Activated CD4-positive, CD25-positive, alpha-beta regulatory T cell treated with anti-CD3 and anti-CD28 coated beads, Interleukin-2, amount 50 U/mL, for 72 hours (primary cell): ENCODE measurements at places on chromosomes 2 and 18.

- no peak for DNase-seq
Observed at GRCh38 chr18:74609535-74609934, 11.9 kb downstream of the ZNF407 start.

GRCh38 chr2:172588931-172589330, 33.0 kb downstream of the PDK1 start:
- DNase-seq = no peak

GRCh38 chr18:62925031-62925688, 209.8 kb downstream of the PHLPP1 start:
- no peak for DNase-seq

DNA sequence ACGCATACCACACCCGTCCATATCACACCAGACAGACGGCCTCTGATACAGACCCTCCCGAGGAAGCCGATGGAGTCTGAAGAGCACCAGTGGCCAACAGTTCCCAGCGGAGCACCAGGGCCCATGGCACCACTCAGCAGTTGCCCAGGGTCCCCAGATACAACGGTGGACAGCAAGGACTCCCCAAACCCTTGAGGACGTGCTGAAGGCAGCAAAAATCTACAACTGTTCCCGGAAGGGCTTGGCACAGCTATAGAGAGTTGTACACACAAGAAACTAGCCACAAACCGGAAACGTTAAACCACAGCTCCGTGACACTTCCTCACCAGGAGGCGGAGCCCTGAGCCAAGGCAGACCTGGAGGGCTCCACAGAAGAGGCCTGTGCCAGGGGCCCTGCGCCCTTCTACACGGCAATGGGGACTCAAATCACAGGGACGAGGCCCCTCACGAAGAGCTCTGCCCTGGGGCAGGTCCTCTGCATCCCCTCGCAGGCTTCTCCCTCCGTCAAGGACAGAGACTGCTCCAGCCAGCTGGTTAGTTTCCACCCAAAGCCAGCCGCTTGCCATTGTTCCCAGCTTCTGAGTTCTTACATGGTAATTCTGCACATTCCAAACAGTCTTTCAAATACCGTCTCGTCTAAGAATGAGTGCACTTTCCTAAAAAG, 133.4 kb downstream of the HDAC4 start:
- DNase-seq = peak; percentile 79

- no peak for DNase-seq
Observed at GRCh38 chr2:65660340-65660739, 227.9 kb upstream of the SPRED2 start.

- DNase-seq = no peak
Observed at GRCh38 chr2:213862407-213863076, 548.3 kb upstream of the VWC2L start.

DNA sequence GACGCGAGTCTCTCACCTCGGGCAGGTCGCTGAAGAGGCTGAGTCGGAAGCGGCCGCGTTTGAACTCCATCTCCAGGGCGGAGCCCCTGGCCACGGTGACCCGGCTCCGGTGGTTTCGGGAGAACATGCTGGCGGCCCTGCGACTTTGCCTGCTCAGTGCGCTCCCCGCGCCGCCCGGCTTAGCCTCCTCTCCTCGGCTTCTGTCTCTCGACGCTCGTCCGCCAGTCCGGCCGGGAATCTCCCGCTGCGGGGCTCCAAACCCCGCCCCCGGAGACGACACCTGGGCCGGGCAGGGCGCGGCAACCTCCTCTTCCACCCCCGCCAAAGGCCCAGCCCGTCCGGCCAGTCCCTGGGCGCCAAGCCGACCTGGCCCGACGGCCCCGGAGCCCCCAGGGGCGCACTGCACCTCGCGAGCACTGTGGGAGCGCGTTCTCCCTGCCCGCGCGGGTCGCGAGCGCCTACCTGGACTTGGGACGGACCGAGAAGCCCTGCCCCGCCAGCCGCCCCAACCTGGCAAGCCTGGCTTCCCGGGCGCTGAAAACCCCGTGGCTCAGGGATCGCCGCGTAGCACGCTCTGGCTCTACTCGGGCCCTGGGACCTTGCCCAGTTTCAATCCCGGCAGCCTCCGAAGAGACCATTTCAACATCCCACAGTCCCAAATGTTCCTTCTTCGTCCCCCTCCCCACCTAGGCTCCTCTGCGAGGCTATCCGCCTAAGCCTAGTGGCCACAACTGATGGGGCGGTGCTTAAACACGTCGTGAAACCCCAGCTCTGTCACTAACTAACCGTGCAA, at the start of gene RTKN:
RTKN (minus strand) TSS at position 248 of the 793 bp plus-strand sequence; CDS start at position 127, 121 bp downstream.
- DNase-seq = no peak
